ENCODE measurements at places on chromosomes 7 and 10.

DNA sequence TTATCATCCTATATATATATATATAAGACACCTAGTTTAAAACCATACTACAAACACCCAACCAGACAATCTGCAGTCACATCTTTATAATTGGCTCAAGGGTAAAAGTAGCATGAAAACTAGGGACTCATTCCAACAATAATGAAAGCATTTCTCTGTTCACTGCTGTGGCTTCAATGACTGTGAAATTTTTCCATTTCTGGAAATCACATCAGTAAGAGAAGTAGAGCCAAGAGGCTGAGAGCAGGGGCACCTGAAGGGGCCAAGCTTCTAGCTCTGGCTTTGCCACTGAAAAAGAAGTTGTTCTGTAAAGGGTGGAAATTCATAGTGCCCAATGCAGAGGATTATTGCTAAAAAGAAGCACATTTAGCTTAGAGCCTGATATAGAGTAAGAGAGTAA, 158.6 kb upstream of the GLI3 start:
- DNase-seq: no peak

GRCh38 chr7:93027044-93027443, 90.7 kb downstream of the SAMD9 start:
- no peak for DNase-seq

- DNase-seq: no peak
Measured at GRCh38 chr7:66634816-66635215, 6.1 kb downstream of the KCTD7 start.

- no peak for DNase-seq
Measured at GRCh38 chr7:22604246-22604645, 104.3 kb upstream of the STEAP1B start.

DNA sequence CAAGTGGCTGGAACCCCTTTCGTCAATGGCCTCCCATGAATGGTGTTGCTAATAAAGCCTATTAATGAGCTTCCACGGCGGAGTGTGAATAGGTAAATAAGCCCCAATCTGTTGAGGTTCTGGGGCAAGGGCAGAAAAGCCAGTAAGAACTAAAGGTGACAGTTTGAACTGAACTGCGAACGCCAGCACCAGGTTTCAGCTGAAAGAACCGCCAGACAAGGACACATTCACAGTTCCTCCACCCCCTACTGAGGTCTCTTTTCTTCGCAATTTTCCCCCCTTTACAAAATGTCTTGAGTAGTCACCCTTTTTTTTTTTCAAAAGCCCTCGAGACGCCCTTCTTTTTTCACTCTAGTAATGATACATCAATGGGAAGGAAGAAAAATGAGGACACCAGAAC, 2.4 kb upstream of the FGFR2 start:
- no peak for DNase-seq

DNA sequence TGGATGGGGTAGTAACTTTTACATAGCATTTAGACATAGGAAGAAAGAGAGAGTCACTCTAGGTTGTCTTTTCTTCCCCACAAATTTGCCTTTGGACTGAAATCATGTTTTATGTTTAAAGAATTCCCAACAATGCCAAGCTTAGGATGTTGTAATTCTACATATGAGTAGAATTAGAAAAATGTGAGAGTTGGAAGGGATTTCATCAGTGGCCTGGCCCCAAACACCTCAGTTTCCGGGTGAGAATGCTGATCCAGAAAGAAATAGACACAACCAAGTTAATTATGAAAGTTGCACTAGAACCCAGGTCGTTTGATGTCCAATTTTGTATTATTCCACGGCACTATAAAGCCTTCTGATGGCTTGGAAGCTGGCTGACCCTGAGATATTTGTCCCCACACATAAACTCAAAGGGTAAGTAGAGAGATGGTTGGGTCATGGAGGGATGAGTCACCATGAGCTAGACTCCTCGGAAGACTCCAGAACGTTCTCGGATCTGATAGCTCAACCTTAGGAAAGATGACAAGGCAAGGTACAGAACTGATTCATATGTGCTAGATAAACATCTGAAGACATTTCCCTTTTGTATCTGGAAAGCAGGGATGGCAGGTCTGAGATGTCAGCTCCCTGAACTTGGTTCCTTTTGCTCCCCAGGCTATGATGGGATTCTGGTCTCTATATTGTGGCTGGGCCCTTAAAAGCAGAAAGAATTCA, 48.8 kb upstream of the SLC35B4 start:
- no peak for DNase-seq

GRCh38 chr10:28276384-28276783, 26.5 kb downstream of the MPP7 start:
- DNase-seq: no peak

DNA sequence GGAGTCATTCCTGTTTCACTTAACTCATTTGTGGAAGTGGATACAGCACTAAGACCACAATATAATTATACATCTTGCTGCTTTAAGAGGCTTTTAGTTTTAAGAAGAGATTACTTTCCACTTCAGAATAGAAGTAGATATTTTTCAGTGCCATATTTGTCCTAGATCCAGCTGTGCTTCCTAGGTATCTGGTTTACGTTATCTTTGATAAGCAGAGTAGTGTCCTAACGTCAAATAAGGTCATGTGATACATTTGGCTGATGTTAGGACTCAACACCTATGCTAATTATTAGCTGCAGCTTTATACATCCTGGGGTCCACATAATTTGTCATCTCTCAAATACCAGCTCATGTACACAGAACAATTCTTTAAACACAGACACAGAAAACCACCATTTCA, 196.2 kb upstream of the SMIM30 start:
- no peak for DNase-seq

DNA sequence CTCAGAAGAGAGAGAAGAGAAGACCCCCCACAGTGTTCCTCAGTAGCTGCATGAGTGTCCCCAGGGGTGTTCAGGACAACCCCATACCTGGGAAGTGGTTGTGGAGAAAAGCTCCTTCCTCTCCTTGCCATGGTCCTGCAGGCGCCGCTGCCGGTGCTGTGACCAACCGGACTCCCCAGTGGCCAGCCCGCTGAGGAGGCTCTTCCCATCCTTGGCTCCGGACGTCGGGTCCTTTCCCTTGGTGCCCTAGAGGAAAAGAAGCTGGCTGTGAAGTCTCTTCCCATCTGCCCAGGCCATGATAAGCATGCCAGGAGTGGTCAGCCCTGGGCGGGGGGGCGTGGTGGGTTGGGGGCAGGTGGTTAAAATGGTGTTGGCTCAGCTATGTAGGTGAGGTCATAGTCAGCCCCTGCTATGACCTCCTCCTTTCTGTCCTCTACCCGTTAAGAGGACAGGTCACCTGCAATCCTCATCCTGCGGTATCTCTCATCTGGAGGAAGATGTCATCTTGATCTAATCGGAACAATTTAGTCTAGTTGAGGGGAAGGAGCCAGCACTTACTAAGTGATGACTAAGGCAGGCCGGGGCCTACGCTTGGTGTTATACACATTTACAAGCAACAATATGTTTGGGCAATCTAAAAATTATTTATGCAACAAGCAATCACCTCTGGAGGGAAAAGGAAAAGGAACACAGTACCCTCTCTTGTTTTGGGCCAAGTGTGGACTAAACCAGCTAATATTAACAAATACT, 13.2 kb downstream of the WDR91 start:
- no peak for DNase-seq

DNA sequence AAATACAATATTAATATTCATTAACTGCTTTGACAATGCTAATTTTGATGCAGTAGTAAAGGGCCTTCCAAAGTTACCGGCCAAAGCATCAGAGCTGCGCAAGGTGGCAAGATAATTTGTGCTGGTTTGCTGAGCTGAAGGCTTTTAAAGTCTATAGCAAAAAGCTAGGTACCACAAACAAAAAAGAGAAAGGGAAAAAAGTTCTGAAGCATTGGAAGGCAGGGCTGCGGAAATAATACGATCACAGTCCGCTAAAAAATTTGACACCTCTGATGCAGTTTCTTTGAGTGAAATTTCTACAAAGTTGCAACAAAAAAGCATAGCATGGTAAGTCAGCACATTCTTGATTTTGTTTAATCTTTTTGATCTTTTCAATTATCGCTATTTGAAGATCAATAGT, 175.6 kb downstream of the TCF7L2 start:
- DNase-seq: no peak

GRCh38 chr10:64829888-64830412, 1308.7 kb downstream of the REEP3 start:
- DNase-seq: no peak

DNA sequence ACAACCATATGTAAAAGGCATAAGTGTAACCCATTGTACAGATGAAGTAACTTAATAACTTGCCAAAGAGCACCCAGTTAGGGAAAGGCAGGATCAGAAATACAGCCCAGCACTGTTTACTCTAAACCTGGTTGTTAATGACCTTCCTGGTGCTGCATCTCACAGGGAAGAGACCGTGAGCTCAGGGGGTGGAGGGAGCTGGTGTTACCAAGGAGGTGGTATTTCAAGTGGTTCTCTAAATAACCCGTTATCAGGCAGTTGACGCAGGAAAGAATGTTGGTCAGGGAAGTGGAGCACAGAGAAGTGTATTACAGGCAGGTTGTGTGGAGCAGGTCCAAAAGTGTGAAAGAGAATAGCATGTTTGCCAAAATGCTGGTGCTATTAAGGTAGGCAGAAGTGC, 4.4 kb upstream of the ST7 start:
- no peak for DNase-seq

DNA sequence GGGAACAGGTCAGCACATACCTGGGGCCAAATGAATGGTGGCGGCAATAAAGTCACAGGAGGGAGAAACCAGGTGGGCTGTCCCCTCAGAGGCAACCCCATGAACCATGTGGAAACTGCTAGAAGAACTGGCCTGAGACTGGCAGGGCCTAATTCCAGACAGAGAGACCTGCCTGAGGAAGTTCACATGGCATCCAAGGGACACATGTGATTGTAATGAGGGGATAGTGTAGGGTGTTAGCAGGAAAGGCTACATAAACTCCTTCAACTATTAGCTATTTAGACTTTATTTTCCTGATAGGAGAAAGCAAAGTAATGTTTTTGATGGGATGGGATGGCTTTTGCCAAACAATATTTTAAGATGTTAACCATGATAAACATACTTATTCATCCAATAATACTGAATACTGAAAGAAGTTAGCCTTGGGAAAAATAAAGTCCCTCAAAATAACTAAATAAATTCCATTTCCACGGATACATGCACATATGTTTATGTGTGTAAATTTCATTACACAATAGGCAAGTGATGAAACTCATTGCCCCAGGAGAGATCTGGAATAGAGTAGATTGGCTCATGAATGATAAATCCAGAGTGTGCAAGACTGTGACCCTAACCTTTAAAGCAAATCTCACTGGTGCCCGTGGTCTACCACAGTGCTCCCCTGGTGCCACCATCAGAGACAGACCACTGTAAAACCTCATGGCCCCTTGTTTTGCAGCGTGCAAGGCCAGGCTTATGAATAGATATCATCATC, 137.0 kb downstream of the NRF1 start:
- no peak for DNase-seq

- no peak for DNase-seq
Measured at GRCh38 chr10:50951365-50951764, 65.9 kb upstream of the A1CF start.

DNA sequence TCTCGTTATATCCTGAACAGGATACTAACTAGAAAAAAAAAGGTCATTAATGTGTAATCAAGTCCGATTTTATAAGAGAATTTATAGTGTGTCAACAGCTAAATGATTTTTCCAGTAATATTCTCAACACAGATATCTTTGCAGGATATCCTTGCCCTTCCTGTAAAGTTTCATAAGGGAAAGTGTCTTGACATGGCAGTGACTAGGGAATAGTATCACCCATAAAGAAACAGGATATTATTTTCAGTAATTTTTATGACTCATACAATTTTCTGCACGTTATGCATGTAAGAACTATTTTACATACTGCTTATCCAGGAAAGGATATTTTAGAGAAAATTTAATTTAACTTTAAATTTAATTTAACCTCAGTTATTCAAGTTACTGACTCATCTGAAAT, 19.5 kb upstream of the PNLIP start:
- no peak for DNase-seq

DNA sequence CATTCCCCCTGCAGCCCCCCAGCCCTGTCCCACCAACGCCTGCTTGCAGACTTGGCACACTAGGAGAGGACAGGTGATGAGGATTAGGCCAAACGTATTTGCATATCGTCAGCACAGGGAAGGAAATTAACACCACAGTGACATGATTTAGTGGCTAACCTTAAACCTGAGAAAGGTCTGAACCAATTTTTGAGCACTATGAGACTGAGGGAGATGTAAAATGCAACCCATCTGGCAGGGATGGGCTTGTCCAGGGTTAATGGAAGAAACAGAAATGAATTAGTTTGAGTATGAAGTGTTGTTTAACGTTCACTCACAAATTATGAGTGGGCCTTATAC, 183.6 kb downstream of the TAX1BP1 start:
- no peak for DNase-seq

DNA sequence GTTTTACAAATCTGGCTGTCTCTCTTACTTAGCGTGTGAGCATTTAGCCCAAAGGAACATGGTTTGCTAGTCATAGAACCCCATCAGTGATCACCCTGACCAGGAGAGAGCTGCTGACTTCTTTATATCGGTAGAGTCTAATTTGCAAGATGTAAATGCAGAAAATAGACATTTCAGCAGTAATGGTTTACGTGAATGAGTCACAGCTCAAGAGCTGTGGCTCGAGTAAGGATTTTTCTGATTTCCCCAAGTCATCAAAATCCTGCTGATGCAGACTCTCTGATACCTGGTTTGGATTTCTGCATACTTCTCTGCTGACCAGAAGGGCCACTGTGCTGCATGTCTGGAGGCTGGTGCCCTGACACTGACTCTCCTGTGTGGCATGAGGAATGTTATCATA, 25.7 kb downstream of the NUB1 start:
- DNase-seq: no peak

DNA sequence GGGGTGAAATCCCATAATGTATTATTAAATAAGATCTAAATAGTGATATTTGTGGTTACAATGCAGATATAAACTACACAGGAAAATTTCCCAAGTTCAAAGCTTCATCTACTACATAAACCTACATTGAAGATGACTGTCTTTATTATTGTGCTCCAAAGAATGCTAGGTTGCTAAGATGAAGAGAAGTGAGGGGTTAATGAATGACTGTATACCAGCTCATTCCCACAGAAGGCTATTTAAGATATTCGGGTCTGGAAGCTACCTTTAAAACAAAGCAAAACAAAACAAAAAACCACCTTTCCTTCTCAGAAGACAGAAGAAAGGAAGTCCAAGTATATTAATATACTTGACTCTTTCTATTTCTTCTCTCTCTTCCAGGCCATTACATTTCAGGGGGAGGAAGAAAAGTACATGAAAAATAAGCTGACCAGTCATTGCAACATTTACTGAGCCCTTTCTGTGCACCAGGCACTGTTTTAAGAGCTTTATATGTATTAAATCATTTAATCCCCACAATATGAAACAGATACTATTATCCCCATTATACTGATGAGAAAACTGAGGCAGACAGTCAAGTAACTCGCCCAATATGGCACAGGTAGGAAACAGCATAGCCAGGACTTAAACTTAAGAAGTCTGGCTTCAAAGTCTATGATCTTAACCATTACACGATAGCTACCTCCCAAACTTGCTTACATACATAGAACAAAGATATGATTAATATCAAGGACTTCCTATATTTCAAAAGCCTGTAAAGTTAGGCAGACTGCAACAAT, 48.1 kb downstream of the TNPO3 start:
- no peak for DNase-seq

- DNase-seq: no peak
Measured at GRCh38 chr10:28906415-28906814, 229.1 kb downstream of the BAMBI start.

GRCh38 chr10:44948642-44949041, 11.0 kb upstream of the RASSF4 start:
- DNase-seq: no peak

- peak; percentile 46 for DNase-seq
Measured at GRCh38 chr10:88066876-88067275, 203.5 kb downstream of the PTEN start.

- DNase-seq: no peak
Measured at GRCh38 chr10:121310151-121310711, 288.0 kb downstream of the FGFR2 start.
